ENCODE measurements at places on chromosomes 16 and 17. TPM values are rescaled to one million over a fixed set of nuclear protein-coding genes. Genes with fewer than 3 reads are reported as not detected.

Gene SKAP1
- total RNA-seq: 1.0 TPM

Gene CD7
- 0.31 TPM for total RNA-seq

Gene CTF1
- 4.5 TPM for total RNA-seq

DNA sequence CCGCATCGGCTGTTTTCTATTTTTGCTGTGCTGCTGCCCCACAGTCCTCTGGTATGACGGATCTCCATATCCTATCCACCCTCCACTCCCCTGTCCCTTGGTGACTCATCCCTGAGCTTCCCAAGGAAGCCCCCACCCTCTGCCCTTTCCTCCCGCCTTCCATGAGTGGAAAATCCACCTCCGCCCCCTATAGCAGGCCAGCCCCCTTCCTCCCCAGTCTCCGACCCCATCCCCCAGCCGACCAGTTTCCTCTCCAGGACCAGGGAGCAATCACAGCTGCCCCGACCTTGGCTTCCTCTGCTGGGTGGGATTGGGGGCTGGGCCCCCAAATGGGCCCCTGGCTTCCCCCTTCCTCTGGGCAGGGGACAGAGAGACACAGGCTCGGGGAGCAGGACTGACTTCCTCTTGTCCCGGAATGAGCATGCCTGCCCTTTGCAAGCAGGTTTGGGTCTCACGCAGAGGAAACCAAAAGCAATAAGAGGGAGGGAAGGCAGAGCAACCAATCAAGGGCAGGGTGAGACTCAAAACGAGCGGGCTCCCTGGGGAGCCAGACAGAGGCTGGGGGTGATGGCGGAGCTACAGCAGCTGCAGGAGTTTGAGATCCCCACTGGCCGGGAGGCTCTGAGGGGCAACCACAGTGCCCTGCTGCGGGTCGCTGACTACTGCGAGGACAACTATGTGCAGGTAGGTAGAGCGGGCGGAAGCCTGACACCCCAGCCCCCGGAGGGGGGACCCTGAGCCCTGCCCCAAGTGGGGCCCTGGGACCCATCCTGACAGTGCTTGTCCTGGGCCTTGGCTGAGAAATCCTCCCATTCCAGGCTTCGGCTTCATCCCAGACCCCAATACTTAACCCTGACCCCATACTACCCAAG is at the start of the genes ABI3 and GNGT2:
ABI3 (plus strand) TSS at position 550 of the 872 bp plus-strand sequence; CDS start at position 568, 18 bp downstream.
GNGT2 (minus strand) TSS at position 417 of the 872 bp plus-strand sequence. CDS start 3,152 bp downstream, outside the sequence.
- no peak within 1 kb of the TSS for H3K27ac ChIP-seq
- no peaks in the 10 kb centered on the region for H3K36me3 ChIP-seq
- no peak within 1 kb of the TSS for H3K4me3 ChIP-seq
- H3K27me3 ChIP-seq: peaks cover 31% of the 10 kb centered on the region
- no peak for DNase-seq

DNA sequence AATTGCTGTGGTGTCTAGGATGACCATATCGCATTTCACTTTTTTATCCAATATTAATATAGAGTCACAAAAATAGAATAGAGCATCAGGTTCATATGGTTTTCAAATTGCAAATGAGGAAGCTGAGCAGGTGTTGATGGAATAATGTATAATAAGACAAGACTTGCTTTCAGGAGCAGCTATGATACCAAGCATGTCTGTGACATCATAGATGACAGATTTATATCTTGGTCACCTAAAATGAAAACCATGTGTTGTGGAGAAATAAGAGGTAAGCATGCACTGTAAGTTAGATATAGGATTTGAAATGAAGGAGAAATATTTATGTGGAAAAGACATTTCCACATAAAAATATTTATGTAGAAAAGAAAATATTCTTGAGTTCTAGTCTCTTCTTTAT is 8.6 kb downstream of the MEIOC start:
- H3K4me3 ChIP-seq: no peak overlapping the region
- H3K27ac ChIP-seq: no peak overlapping the region
- no peaks in the 10 kb centered on the region for H3K36me3 ChIP-seq
- H3K4me1 ChIP-seq: no peaks in the 10 kb centered on the region
